Fibroblast of pulmonary artery (primary cell): ENCODE measurements at places on chromosomes 4 and X.
A peak's percentile ranks its signal among the peaks of the same experiment; 100 is the strongest.

GRCh38 chr4:163344147-163345125 lies 744 bp downstream of the NPY5R start:
- DNase-seq, result no peak

- no peak for DNase-seq
Observed at GRCh38 chr4:67668315-67668714, 32.6 kb downstream of the UBA6 start.

- peak; percentile 41 for DNase-seq
Observed at GRCh38 chr4:77015390-77015789, 60.4 kb downstream of the CCNI start.

- DNase-seq, result no peak
Observed at GRCh38 chr4:98318521-98318920, 57.3 kb downstream of the RAP1GDS1 start.

DNA sequence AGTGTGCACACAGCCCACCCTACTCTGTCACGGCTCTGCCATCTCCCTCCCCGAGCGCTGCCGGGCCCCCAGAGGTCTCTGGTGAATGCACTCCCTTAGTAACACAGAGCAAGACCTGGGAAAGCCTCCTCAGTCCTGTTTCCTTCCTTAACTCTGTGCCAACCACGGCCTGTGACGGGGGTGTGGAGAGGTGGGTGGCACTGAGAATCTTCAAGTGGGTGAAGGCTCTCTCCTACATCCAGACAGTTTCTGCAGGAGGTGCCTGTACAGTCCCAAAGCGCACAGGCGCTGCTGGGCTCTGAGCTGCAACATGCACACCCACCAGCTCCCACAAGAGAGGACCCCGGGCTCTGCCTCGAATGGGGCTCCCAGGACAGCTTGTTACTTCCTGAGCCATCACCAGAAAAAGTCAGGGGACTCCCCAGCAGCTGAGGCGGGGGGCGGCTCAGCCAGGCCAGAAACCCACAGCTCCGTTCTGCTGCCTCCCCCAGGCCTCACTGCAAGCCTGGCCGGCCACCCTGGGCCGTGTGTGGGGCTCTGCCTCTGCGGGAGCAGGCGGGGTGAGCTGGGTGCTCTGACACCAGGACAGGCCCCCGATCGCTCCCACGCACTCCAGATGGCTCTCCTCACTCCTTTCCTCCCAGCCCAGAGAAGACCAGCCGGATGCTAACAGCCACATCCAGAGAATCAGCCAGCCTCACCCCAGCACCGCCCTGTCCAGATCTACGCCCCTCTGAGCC lies 29.7 kb downstream of the FAM53A start:
- peak; percentile 16 for DNase-seq

DNA sequence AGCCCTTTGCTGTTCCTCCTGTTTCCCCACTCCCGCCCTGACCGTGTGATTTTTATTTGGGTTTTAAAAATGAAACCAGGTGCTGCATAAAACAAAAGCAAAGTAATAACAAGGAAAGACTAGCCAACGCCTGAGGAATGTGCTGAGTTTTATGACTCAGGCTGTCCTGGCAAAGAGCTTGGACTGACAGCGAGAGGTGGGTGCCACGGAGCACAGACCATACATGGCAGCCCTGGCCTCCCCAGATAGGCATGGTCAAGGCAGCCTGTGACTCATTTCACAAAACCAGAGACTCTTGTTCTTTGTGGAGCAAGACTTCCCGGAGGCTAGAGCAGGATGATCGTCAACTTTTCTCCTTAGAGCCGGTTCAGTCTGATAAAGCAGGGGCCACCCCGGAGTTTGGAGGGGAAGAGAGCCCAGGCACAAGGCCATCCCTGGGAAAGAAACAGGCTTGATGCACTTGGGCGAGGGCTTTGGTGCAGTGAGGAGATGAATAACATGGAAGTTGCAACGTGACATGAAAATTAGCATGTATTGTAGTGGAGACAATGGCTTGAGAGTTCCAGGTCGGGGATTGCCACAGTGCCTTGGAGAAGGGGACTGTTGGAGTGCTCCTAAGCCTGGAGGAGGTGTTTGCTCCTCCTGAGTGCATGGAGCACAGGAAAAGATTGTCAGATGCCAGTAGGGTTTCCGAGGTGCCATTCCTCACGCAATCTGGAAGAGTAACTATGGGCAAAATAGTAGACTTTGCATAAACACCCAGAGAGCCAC lies 54.8 kb downstream of the C4orf51 start:
- DNase-seq, result peak; percentile 97

DNA sequence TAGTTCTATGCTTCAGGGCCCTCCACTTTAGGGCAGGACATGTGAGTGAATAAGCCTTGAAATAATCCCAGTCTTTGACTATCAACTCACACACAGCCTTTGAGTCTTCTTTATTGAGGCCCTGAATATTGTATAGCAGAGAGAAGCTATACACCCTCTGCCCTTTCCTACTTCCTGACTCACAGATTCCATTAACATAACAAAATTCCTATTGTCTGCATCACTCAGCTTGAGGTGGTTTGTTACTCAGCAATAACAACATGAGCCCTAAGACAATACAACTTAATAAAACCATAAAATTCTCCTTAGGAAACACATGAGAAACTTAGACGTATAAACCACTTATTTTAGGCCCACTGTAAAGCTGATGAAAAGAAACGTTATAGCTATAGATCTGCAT lies 680.3 kb upstream of the DIAPH2 start:
- peak; percentile 71 for DNase-seq

DNA sequence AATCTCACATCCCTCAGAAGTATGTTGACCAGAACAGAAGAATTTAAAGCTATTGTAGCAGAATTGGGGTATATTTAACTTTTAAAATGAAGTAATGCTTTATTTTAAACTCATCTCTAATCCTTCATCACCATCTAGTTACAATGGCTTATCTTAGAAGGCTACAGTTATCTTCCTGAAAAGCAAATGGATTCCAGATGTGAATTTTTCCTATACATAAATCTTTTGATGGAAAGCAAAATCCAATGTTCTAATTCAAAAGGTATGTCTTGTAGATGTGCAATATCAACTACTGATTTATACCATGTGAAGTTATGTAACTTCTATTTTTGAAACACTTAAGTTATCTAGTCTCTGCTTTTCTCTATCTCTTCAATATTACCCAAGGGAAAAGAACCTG lies 47.6 kb downstream of the CCNG2 start:
- DNase-seq, result no peak

DNA sequence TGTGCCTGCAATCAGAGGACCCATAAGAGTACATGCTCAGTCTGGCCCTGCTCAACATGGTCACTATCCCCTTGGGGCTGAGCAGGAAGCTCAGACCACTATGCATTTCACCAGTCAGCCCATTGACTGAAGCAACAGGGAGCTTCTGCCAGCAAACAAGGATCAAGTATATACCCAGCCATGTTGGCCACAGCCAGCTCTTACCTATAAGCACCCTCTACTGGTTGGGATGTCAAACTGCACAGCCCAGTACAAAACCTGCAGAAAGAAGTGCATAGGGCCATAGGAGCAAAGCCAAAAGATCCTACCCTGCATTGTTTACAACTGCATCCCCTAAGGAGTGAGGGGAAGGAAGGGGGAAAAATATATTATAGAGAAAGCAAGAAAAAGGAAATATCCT lies 214.4 kb upstream of the CPEB2 start:
- peak; percentile 42 for DNase-seq

DNA sequence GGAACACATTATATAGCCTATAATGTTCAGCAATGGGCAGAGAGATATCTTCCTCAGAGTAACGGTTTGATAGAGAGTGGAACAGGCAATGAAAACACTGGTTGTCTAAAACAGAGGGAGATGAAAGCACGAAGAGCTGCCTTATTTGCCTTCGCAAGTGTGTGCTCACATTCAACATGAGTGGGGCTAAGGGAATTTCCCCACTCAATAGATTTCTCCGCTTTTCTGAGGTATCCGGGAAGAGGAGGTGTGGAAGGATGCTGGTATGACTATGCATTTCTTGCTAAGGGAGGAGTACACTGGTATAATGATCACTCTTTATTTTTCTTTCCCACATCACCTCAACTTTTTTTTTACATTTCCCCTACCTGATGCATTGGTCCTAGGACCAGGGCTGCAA lies 7.8 kb upstream of the GPR82 start:
- no peak for DNase-seq

- DNase-seq, result no peak
Observed at GRCh38 chr4:81432825-81433224, 38.9 kb downstream of the RASGEF1B start.

DNA sequence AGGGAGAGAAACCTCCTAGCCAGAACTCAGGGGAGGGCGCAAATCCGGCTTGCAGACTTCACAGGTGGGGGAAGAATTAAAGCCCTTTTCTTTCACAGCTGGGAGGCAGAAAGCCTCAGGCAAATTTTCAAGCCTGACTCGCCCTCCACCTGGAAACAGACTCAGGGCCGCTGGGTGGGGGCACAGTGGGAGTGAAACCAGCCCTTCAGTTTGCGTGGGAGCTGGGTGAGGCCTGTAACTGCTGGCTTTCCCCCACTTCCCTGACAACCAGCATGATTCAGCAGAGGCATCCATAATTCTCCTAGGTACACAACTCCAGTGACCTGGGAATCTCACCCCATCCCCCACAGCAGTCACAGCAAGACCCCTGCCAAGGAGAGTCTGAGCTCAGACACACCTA lies 206.9 kb upstream of the INTU start:
- DNase-seq, result no peak

DNA sequence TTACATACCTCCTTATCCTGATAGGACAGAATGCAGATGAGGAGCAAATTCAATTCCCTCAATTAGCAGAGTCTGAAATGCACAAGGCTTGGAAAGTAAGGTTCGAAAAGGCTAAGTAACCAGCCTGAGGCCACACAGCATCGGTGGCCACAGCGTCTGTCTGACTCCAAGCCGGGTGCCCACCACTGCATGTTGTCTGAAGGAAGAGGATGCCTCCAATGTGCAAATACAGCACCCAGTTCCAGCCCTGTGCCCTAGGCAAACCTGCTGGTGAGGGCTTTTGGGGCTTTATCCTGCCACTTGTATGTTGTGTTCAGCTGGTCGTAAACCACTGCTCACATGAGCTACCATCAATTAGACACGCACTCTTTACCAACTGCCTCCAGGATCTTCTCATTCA lies 48.6 kb upstream of the PPP2R2C start:
- no peak for DNase-seq

DNA sequence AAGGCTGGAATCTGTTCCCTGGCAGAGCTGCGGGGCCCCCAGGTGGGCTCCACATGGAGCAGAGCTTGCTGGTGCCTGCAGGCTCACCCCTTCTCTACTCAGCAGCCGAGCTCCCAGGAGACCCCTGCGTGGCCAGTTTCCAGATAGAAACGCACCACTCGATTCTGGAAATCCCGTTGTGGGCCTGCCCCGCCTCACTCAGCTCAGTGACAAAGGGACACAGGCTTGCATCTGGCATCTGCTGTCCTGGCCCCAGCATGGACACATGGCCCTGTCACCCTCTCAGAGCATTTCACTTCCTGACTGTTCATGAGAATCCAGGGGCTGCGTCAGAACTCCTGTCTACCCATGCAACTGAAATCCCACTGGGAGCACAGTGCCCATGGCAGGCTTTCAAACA lies 20.5 kb upstream of the C4orf50 start:
- DNase-seq, result no peak

DNA sequence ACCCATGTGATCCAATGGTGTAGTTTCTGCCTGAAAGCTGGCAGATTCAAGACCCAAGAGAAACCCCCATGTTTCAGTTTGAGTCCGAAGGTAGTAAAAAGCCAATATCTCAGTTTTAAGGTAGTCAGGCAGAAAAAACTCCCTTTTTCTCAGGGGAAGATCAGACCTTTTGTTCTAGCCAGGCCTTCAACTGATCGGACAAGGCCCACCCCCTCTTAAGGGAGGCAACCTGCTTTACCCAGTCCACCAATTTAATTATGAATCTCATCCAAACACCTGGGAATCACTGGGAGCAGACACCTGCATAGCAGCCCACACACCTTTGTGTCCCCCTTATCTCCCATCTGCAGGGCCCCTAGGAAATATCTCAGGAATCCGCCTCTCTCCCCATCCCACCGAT lies 322.0 kb downstream of the STK32B start:
- no peak for DNase-seq

GRCh38 chr4:176566769-176567168 lies 226.0 kb downstream of the VEGFC start:
- peak; percentile 17 for DNase-seq

DNA sequence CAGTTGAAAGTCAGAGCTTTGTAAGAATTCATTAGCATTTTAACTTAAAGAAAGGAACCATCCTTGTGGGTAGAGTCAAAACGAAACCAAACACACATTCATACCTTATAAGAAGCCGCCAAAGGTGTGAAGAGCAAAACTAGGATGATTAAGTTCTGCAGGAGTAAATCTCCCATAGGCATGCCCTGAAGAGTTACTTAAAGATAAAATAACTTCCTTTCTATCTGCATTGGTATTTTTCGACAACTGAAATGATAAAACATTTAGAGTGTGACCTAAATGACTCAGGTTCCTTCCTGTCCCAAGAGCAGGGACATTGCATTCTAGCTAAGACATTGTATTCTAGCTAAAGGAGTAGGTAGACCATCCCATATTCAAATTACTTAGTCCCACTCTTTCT lies 75.3 kb downstream of the BCOR start:
- no peak for DNase-seq

GRCh38 chr4:56979421-56980072 lies 851 bp downstream of the POLR2B start:
- DNase-seq, result peak; percentile 46

GRCh38 chr4:61273233-61273632 lies 73.1 kb downstream of the ADGRL3 start:
- peak; percentile 37 for DNase-seq

DNA sequence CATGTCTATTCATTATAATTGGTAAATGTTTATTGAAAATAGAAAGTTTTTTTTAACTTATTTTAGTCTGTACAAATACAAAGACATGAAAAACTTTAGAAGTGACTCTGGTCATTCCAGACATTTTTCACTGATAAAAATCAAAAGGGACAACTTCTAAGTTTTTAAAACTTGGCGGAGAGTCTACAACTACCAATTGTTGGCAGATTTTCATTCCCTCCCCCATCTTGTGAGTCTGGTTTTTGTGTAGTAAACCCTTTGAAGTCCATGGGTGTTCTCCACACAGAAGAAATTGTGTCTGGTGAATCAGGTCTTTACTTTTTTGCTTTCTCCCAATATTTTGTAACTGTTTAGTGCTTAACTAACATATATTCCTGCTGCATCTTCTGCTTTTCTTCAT lies 336.5 kb downstream of the PDGFC start:
- DNase-seq, result no peak
